HCT116 (cell line): ENCODE measurements at places on chromosomes 12 and 14.

DNA sequence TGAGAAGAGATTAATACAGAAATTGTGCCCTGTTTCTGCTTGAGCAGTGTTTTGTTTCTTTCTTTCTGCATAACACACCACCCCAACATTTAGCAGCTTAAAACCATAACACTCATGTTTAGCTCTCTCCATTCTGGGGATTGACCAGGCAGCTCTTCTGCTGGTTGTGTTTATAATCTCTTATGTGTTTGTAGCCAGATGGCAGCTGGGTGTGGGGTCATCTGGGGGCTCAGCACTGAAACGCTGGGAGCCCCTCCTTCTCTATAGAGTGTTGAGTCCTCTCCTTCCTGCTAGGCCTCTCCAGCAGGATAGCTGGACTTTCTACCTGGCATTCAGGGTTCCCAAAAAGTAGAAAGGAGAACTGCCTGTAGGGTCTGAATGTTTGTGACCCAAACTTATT lies 270.6 kb downstream of the TTC8 start:
- DNase-seq: no peak
- no peaks in the 10 kb centered on the region for H3K36me3 ChIP-seq
- H3K4me1 ChIP-seq: no peaks in the 10 kb centered on the region
- no peaks in the 10 kb centered on the region for H3K27me3 ChIP-seq

DNA sequence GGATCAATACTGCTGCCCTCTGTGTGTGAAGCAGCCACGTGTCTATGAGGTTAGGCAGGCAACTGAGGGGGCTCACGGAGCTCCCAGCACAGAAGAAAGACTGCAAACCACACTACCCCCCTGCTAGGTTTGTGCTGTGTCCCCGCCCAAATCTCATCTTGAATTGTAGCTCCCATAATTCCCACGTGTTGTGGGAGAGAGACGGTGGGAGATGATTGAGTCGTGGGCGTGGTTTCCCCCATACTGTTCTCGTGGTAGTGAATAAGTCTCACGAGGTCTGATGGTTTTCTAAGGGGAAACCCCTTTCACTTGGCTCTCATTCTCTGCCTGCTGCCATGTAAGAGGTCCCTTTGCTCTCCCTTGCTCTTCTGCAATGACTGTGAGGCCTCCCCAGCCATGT lies 68.6 kb downstream of the ACTN1 start:
- H3K4me3 ChIP-seq: no peak overlapping the region
- no peak for DNase-seq
- H3K27me3 ChIP-seq: no peaks in the 10 kb centered on the region
- no peak overlapping the region for H3K27ac ChIP-seq
- H3K36me3 ChIP-seq: peaks cover 12% of the 10 kb centered on the region; the same call in 1 of the 2 replicates
- H3K4me1 ChIP-seq: no peaks in the 10 kb centered on the region

DNA sequence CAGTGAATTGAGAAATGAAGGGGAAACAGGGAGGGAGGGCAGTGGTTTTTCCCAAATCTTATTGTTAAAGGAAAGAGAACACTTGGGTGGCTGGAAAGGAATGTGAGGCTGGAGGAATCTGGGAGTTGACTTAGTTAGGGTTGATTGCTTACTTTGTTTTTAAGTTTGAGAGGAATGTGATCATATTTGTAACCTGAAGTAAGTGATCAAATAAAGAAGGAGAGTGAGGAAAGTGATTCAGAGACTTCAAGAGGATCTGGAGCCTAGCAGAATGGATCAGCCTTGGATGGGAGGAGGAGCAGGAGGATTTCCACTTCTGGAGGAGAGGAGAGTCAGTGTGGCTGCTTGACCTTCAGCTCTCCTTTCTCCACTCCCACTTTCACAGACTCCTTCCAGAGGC lies 6.0 kb upstream of the LRP6 start:
- peaks cover 14% of the 10 kb centered on the region for H3K4me1 ChIP-seq
- DNase-seq: no peak
- H3K27ac ChIP-seq: no peak overlapping the region

DNA sequence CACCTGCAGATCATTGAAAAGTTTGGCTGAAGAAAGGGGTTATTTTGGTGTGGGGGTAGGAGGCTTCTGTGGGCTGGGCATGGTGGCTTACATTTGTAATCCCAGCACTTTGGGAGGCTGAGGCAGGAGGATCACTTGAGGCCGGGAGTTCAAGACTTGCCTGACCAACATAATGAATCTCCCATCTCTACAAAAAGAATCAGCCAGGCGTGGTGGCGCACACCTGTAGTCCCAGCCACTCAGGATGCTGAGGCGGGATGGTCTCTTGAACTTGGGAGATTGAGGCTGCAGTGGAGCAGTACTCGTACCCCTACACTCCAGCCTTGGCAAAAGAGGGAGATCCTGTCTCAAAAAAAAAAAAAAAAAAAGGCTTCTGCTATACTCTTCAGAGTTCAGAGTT lies 7.0 kb downstream of the DDIT3 start:
- DNase-seq: no peak
- no peaks in the 10 kb centered on the region for H3K27me3 ChIP-seq
- H3K4me1 ChIP-seq: peaks cover 6% of the 10 kb centered on the region
- peaks cover 54% of the 10 kb centered on the region for H3K36me3 ChIP-seq
- no peak overlapping the region for H3K4me3 ChIP-seq

GRCh38 chr14:24172261-24172860 lies 481 bp downstream of the REC8 start:
- DNase-seq: no peak
- no peaks in the 10 kb centered on the region for H3K27me3 ChIP-seq
- H3K36me3 ChIP-seq: no peaks in the 10 kb centered on the region

DNA sequence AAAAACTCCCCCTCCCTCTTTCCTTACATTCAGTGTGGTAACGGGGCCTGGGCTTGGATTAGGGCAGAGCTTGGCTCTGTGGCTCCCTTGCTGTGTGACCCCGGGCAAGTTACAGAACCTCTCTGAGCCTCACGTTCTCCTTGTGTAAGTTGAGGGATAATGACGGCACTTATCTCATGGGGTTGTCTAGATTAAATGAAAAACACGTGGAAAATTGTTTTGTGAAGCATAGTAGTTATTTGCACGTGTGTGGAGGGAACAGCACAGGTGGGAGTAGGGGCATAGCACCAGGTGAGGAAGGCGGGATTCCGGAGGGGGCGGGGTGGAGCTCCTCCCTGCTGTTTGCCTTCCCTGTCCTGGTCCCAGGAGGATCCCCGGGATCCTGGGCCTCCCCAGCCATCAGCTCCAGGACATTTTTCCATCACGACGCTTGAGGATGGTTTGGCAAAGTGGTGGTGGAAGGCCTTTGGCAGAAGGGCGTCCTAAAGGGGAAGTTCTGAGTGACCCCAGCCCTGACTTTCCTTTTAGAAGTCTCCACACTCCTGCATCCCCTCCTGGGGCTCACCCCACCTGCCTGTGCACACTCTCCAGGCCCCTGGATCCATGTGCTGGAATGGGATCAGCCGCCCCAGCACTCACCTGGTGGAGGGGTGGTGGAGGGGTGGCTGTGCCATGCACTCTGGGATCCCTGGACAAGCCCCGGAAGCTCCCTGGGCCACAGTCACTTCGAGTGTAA lies 22.7 kb downstream of the LRTM2 start:
- no peak for DNase-seq
- no peaks in the 10 kb centered on the region for H3K27me3 ChIP-seq
- no peaks in the 10 kb centered on the region for H3K4me1 ChIP-seq
- H3K27ac ChIP-seq: no peak overlapping the region

GRCh38 chr12:28507033-28507432 lies 316.8 kb downstream of the CCDC91 start:
- no peaks in the 10 kb centered on the region for H3K4me1 ChIP-seq
- no peak overlapping the region for H3K4me3 ChIP-seq
- no peaks in the 10 kb centered on the region for H3K27me3 ChIP-seq
- H3K36me3 ChIP-seq: no peaks in the 10 kb centered on the region
- H3K27ac ChIP-seq: no peak overlapping the region
- DNase-seq: no peak

- no peaks in the 10 kb centered on the region for H3K36me3 ChIP-seq
- H3K4me3 ChIP-seq: no peak overlapping the region
- no peaks in the 10 kb centered on the region for H3K27me3 ChIP-seq
- H3K4me1 ChIP-seq: no peaks in the 10 kb centered on the region
- no peak for DNase-seq
These were observed 52.4 kb downstream of the DUSP6 start for GRCh38 chr12:89299931-89300330.

DNA sequence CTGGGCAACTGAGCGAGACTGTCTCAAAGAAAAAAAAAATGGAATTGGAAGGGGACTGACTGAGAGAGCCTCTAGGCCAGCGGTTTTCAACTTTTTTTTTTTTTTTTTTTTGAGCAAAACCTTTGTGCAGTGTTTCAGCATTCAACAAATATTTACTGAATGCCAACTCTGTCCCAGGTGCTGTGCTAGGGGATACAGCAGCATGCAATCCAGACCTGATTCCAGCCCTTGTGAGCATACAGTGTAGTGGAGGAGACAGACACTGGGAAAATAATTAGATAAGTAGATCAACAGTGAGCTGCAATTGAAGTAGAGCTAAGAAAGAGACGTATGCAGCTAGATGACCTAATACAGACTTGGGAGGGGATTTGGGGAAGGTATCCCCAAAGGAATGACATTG lies 23.8 kb upstream of the LTBP2 start:
- H3K27me3 ChIP-seq: no peaks in the 10 kb centered on the region
- H3K27ac ChIP-seq: no peak overlapping the region
- H3K4me1 ChIP-seq: no peaks in the 10 kb centered on the region
- H3K4me3 ChIP-seq: no peak overlapping the region

- no peak overlapping the region for H3K4me3 ChIP-seq
- H3K27me3 ChIP-seq: no peaks in the 10 kb centered on the region
- H3K27ac ChIP-seq: no peak overlapping the region
- no peaks in the 10 kb centered on the region for H3K4me1 ChIP-seq
These were observed 262.5 kb downstream of the FOXG1 start for GRCh38 chr14:29028973-29029582.
